ENCODE measurements at places on chromosomes 2 and 18.
A peak's percentile ranks its signal among the peaks of the same experiment; 100 is the strongest.

GRCh38 chr2:85458601-85459563, 40.4 kb downstream of the SH2D6 start:
- DNase-seq, result no peak

- no peak for DNase-seq
Measured at GRCh38 chr2:181662287-181662686, 5.4 kb upstream of the CERKL start.

- no peak for DNase-seq
Measured at GRCh38 chr2:42010743-42011298, 37.0 kb upstream of the PKDCC start.

DNA sequence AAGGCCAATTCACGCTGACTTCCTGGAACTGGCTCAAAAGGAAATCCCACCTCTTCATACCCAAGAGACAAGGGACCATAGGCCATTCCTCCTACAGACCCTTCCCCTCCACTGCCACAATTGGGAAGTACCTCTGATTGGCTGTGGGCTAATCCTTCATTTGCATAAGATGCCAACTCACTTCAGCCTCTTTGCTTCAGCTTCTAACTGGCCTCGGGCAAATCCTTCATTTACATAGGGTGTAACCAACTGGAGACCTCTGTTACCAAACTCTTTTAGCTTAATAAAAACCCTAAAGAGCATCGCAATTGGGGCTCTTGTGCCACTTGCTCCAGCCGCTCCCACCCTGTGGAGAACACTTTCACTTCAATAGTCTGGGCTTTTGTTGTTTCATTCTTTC, 38.2 kb downstream of the MC2R start:
- DNase-seq, result no peak

DNA sequence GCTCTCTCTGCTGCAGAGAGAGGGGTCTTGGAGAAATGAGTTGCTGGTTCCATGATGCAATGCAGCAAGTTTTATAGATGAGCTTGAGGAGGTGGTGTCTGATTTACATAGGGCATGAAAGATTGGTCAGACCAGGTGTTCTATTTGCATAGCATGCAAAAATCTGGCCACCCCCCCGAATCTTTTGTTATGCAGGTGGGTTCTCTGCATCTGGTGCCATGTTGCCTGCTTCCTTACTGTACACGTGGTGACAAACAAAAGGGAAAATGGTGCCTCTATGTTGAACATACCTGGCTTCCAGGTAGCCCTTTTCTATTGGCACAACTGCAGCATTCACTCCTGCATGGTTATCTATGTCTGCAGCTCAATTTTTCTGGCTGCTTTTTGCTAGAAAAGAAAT, 169.4 kb downstream of the GALNT1 start:
- no peak for DNase-seq

- DNase-seq, result no peak
Measured at GRCh38 chr2:105393373-105394055, 5.3 kb downstream of the FHL2 start.

DNA sequence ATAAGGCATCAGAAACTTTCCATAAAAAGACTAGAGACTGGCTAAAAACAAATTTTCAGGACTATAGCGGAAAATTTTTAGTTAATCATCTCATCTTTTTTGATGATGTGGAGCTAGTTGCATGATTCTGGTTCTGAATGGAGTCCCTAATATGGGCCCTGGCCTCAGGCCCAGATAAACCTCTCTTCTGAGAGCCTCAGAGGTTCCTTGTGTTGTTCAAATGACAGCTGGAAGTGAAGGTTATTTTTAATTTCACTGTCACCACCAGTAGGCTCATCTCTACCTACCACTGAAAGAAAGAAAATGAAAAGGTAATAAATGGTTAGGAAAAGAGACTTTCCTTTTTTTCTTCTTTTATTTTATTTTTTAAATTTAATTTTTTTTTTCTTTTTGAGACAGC, 75.9 kb downstream of the EVA1A start:
- DNase-seq, result no peak

GRCh38 chr2:176101216-176101830, 1.7 kb downstream of the HOXD12 start:
- DNase-seq, result no peak

DNA sequence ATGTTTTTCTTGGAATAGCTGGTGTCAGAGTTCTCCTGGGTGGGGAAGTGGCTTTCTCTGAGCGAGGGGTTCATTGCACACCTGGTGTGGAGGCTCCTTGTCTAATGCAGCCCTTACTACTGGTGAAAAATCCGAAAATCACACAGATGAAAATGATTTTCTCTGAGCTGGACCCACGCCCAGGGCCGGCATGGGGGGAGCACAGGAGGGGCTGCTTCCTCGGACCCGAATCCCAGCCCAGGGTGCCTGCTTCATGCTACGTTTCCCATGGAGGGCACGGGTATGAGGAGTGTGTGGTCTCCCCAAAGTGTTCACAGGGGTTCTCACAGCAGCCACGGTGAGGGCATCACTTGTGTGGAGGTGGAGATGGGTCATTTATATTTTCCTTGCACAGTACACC, 288.0 kb upstream of the HDAC4 start:
- no peak for DNase-seq

DNA sequence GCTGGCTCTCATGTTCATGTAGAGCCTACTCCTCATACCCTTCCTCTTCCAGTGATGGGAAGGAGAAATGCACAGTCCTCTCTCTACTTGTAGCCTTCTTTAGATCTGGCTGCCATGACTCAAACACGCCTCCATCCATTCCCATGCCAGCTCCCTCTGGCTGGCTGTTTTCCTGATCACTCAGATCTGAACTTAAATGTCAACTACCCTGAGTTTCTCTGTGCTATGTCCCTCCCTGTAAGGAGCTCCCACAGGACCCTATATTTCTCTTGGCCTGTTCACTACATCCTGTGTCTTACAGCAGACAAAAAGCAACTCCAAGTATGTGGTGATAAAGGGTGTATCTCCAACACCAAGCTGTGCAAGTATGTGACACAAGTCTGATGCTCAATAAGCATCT, 152.4 kb downstream of the TCF4 start:
- no peak for DNase-seq

GRCh38 chr2:205800224-205800623, 117.9 kb downstream of the NRP2 start:
- DNase-seq, result no peak

DNA sequence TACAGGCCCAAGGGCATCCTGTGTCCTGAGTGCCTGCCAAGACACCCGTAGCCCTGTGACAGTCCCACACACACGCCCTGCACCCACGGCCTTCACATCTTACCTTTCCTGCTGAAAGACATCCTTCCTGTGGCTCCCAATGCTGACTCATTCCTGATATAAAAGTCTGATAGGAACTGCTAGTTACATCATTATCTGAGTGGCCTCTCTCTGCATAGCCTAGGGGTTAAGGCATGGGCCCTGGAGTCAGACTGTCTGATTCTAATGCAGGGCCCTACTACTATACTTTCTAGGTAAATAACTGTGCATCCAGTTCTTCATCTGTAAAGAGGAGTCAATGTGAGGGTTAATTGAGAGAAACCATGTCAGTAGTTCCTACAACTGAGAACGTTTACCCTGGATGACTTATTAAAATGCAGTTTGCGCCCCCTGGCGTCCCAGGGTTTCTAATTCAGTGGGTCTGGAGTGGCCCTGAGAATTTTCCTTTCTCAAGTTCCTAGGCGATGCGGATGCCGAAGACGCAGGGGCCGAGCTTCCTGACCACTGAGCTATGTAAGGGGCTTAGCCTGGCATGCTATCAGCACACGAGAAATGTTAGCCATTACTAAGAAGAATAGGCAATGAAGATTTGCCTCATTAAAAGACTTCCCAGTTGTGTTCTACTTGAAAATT, 6.0 kb upstream of the GPR45 start:
- peak; percentile 74 for DNase-seq

- DNase-seq, result peak; percentile 58
Measured at GRCh38 chr2:178306352-178307073, 112.2 kb downstream of the OSBPL6 start.

GRCh38 chr18:23835091-23835490, 145.8 kb downstream of the LAMA3 start:
- DNase-seq, result no peak

DNA sequence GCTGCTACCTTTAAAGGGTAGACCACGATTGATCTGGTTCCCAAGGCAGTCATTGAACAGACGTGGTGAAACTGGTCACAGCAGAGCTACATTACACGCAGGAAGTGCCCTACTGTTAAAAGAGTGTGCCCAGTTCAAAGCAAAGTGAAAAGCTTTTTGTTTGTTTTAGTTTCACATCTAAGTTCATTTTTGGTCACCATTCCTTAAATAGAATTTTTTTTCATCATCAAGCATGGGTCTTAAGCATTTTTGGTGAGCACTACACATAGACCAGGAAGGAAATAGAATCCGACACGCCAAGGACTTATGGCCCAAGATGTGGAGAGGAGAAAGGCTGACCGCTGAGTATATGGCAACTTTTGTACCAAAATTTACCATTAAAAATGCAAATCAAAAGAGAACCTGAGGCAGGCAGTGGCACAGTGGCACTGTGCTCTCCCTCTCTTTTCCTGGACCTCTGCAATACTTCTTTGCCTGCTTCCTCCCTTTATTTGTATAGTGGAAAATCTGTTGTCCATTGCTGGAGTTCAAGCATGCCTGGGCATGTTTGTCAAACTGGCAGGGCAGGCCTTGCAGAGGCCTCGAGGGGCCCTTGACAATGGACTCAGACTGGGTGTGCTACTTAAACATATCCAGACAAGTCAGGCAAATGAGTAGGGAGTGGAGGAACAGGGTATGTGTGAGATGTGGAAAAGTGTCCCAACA, 42.6 kb upstream of the HNRNPA3 start:
- peak; percentile 90 for DNase-seq

DNA sequence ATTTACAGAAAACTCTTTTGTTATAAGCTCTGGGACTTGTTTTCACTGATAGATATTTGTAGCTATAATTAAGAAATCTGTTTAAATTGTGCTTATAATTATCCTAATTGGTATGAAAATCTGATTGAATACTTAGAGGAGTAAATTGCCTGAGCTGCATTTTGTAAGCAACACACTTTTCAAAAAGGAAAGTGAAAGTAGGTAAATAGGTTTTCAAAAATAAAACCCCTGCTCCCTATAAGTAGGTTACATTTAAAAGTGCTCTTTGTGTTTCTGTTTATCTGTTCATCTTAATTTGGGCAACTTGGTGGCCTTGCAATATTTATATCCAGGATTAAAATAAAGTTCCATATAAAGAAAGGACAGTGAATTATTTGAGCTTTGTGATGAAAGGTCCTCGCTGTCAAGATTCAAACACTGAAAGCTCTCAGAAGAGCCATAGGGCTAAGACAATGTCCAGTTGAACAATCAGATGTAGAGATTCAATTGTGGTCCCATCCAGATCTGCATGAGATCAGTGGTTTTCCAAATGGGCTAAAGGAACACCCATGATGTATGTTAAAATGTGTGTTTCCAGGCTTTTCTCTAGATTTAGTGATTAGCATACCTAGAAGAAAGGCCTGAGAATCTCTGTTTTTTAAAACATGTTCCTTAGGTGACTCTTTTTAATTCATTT, 371.6 kb downstream of the RPRM start:
- DNase-seq, result peak; percentile 43

DNA sequence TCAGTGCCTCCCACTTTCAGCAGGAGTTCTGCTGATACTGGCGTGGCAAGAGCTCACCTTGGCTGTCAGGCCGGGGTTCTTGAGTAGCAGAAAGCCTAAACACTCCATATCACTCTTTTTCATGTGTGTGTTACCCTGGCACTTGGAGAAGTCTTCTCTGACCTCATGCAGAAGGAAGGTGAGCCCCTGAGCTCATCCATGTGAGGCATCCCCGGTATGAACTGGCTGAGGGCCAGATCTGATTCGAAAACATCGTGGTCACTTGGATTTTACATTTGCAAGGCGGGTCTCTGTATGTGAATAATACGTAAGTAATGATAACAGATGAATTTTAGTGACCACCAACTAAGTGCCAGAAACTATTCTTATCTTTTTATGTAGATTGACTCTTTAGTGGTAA, 93.6 kb downstream of the RAPGEF4 start:
- DNase-seq, result no peak

DNA sequence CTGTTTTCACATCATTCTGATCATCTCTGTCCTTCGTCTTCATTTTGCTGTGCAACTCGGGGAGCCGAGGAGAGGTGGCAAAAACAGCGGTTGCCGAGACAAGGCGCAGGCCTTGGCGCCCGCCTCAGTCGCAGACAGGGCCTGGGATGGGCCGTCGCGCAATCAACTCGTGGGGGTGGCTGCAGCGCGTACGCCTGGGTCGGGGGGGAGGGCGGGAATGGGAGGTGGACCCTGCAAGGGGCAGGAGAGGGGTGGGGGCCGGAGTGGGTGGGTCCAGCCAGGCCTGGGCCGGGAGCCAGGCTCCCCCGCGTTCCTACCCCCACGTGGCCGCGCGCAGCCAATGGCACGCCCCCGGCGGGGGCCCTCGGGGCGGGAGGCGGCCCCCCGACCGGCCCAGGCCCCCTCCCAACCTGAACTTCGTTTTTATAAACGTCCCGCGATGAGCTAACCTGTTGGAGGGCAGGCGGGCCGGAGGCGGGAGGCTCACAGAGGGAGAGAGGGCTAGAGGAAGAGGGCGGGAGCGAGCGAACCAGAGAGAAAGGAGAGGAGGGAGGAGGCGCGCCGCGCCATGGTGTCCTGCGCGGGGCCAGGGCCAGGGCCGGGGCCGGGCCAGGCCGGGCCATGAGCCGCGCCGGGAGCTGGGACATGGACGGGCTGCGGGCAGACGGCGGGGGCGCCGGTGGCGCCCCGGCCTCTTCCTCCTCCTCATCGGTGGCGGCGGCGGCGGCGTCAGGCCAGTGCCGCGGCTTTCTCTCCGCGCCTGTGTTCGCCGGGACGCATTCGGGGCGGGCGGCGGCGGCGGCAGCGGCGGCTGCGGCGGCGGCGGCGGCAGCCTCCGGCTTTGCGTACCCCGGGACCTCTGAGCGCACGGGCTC, at the start of gene HOXD13:
TSS of gene HOXD13 (plus strand) at position 452 of the 875 bp plus-strand sequence. CDS start at position 622, 170 bp downstream.
- no peak for DNase-seq

- no peak for DNase-seq
Measured at GRCh38 chr2:119323459-119323858, 43.2 kb downstream of the C2orf76 start.

GRCh38 chr2:29527947-29528346, 393.4 kb downstream of the ALK start:
- DNase-seq, result no peak

- no peak for DNase-seq
Measured at GRCh38 chr2:226057914-226058313, 658.4 kb downstream of the NYAP2 start.

GRCh38 chr2:16633621-16634430, 31.8 kb downstream of the CYRIA start:
- DNase-seq, result no peak

Data from MM.1S (cell line).